Activated T-cell treated with anti-CD3 and anti-CD28 coated beads for 1 hour (primary cell): ENCODE measurements at places on chromosomes 16 and 17.

DNA sequence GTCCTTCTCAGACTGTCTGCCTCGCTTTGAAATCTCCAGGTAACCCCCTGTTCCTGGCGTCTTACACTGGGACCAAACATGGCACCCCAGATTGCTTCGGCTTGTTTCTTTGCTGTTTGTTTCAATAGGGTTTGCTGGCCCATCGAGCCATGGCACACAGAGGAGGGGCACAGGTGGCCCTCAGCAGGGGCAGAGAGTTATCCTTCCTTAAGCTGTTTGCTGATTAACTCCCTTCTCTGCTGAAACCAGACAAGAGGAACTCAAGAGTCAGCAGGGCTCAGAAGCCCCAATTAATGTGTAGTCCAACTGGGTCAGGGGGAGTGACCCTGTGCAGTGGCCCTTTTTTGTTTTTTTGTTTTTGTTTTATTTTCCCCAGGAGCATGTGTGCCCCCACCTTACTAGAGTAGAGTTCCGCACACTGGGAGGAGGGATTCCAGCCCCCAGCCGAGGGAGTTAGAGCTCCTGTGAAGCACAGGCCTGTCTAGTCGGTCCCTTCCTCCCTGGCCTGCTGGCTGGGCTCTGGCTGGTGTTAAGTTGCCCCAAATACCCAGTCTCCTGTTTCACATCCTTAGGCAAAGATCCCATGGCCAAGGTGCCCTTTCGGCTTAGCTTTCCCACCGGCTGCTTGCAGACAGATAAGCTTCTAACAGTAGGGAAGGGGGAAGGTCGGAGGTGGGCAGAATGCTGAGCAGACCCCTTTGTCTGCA, 39.3 kb downstream of the YPEL2 start:
- no peak for DNase-seq

DNA sequence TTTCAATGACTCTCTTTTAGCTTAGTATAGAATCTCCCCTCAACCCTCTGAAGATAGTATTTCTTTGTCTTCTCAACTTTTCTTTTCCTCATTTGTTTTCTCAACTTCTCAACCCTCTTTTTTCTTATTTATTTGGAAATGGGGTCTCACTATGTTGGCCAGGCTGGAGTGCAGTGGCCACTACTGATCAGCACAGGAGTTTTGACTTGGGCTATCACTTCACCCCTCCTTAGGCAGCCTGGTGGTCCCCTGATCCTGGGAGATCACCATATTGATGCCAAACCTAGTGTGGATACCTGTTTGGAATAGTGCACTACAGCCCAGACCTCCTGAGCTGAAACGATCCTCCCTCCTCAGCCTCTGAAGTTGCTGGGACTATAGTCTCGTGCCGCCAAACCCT, 79.8 kb downstream of the PITPNC1 start:
- no peak for DNase-seq

DNA sequence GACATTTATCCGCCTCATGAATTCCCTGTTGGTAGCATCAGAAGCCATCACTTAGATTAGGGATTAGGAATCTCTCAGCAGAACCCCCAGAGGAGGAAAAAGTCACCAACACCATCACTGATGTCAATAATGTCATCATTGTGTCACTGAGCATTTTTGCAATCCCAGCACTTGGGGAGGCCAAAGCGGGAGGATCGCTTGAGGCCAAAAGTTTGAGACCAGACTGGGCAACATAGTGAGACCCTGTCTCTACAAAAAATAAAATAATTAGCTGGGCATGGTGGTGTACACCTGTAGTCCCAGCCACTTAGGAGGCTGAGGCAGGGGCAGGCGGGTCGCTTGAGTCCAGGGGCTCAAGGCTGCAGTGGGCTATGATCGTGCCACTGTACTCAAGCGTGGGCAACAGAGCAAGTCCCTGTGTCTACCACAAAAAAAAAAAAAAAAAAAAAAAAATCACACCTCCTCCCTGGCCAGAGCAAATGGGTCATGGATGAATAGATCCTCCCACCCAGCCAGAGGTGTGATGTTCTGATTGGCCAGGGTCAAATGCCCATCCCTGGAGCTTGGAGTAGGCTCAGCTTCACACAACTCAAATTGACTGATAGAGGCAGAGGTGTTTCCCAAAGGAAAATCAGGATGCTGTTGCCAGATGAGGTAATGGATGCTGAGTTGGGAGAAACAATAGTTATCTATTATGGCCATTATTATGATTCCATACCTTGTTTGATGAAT, 31.6 kb downstream of the VWA3A start:
- no peak for DNase-seq

- DNase-seq: no peak
Measured at GRCh38 chr17:17180741-17181525, 25.2 kb downstream of the PLD6 start.
